Right ventricle myocardium superior (tissue), 1 donor: ENCODE measurements at places on chromosomes 2 and 18. TPM values are rescaled to one million over a fixed set of nuclear protein-coding genes. Genes with fewer than 3 reads are reported as not detected.

GRCh38 chr2:74079522-74080341, 68.0 kb downstream of the BOLA3 start:
- no peak for DNase-seq

DNA sequence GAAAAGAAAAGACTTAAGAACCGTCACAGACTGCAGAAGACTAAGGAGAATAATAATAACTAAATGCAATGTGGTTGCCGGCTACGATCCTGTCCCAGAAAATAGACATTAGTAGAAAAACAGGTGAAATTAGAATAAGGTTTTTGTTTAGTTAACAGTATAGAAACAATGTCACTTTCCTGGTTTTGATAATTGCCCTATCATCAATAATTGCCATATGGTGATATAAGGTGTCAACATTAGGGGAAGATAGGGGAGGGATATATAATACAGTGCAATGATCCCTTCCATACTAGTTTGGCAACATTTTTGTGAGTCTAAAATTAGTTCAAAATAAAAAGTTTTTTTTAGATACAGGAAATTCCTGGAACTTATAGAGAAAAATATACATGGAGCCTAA, 144.8 kb downstream of the SATB2 start:
- DNase-seq: no peak

DNA sequence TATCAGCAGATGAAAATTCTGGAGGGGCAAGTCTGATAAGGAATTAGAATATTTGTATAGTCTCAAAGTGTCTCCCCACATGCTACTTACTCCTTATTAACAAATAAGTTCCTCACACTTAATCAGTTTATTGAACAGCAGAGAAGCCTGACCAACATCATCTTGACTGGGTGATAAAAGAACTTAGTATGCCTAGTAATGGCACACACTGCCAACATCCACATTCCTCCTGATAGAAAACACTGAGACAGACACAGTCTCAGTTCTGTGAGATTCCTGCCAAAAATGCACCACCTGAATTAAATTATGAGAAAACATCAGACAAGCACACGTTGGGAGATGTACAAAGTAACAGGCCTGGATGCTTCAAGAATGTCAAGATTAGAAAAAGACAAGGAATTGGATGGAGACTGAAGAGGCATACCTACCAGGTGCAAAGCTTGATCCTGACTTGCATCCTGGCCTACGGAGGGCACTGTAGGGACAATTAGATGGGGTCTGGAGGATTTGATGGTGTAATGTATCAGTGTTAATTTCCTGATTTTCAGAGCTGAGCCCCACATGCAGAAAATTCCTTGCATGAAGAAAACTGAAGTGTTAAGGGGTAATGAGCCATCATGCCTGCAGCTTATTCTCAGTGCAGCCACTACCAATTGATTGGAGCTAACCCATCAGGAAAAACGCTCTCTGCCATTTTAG, 200.4 kb upstream of the SH3BP4 start:
- DNase-seq: no peak

- DNase-seq: no peak
Measured at GRCh38 chr2:75787532-75788132, 76.9 kb upstream of the GCFC2 start.

DNA sequence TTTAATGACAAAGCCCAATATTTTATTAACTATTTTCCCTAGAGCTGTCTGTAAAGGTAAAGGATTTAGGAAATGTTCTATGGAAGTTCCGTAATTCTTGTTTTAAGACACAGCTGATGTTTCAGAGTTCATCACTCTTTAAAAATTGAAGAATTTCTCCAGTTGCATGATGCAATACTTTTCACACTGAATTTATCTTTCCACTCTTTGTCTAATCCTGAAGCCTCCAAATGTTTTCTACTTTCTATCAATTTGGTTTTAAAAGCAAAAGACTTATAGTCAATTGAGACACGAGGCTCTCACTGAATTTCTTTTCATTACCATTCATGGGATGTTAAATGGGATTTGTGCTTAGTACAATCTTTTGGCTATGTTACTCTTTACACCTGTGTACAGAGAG, 223.2 kb downstream of the TDRD15 start:
- no peak for DNase-seq

DNA sequence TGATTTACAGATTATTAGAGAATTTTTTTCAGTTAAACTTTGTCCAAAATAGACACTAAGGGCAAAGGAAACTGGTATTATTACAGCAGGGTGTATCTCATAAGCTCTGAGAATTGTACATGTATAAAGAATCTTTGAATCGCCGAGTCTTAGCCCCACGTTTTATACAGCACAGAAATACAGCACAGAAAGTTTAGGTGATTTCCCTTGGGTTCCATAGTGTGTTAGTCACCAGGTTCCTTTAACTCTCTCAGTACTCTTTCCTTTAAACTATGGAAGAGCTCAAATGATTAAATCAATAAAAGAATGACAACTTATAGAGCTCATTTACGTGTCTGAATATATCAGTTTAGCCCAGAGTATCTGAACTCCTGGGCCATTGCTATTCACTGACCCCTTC, 256.8 kb downstream of the NEDD4L start:
- DNase-seq: no peak

DNA sequence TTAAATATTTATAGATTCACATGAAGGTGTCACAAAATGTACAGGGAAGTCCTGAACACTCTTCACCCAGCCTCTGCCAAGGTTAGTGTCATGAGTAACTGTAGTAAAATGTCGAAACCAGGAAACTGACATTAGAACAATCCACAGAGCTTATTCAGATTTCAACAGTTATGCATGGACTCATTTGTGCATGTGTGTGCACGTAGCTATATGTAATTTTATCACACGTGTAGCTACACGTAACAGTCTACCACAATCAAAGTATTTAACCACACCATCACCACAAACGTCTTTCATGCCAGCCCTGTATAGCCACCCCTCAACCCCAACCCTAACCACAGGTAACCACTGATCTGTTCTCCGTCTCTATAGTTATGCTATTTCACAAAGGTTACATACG, 211.7 kb upstream of the REV1 start:
- no peak for DNase-seq

DNA sequence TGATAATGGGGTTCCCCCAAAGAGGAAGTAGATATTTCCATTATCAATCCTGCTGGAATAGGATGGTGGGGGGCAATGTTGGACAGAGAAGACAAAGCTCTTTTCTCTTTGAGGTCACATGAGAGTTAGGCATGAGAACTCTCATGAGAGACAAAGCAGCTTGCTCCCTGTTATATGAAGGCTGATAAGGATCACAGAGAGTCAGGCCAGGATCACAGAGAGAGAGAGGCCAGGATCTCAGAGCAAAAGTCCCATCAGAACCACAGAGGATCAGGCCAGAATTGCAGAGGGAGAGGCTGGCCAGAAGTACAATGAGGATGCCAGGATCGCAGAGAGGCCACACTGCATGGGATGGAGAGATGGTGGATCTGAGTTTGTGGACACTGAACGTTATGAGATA, 457.1 kb downstream of the LPIN1 start:
- no peak for DNase-seq

DNA sequence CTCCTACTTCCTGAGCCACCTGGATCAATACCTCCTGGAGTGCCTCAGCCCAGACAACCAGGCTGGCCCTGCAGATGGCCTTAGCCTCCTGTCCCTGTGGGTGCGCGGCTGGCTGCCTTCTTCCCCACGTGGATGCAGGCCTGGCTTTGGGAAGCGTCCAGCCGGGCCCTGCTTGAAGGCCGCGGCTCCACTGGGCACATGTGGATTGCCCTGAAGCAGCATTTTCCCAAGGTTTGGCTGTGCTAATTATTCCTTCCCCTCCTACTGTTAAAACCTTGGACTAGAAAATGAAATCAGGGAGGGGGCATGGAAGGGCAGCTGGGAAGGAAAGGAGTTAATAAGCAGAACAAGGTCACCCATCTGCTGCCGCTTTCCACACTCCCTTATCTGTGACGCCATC, 143.0 kb upstream of the GATA6 start:
- no peak for DNase-seq

GRCh38 chr2:165467921-165468320, 1.6 kb upstream of the CSRNP3 start:
- no peak for DNase-seq

- DNase-seq: no peak
Measured at GRCh38 chr2:65319072-65319673, 91.5 kb downstream of the ACTR2 start.

- no peak for DNase-seq
Measured at GRCh38 chr2:238771218-238771617, 76.7 kb upstream of the TWIST2 start.

DNA sequence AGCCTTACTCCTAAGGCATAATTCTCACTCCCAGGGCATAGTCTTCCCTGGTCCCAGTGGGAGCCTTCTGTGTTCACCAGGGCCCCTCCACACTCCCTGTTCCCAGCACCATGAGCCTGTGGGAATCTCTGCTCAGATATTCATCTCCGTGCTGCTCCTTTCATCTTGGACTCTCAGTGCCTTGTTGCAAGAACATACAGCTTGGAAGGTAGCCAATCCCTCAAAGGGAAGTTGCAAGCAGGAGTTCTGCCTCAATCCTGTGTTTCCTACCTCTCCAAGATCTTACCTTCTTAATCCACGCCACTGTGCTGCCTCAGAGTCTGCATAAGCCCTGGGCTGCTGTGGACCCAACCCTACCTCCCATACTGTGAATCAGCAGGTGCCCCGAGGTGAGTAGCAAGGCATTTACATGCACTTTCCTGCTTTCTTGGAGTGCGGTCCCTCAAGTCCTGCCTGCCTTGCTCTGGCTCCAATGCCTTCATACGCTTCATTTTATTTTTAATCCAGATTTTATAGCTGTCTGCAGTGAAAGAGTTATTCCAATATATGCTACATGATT, 413.8 kb upstream of the RAB6C start:
- no peak for DNase-seq

GRCh38 chr2:159003555-159003954, 35.1 kb downstream of the TANC1 start:
- no peak for DNase-seq

DNA sequence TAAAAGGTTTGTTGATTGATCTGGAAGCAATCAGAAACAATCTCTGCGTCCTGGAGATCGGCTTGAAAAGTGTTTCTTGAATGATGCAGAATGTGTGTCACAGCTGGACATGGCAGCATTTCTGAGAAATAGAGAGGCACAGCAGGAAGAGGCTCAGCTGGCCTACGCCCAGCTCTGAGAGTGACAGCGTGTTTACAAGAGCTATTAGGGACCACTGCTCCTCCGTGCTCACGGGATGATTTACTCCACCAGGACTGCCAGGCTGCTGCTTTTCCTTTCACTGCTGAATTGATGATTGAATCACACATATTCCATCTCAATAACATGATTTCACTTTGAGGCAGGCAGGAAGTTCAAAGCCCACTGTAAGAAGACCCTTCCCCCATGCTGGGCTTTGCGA, 62.8 kb downstream of the GALNT14 start:
- no peak for DNase-seq

DNA sequence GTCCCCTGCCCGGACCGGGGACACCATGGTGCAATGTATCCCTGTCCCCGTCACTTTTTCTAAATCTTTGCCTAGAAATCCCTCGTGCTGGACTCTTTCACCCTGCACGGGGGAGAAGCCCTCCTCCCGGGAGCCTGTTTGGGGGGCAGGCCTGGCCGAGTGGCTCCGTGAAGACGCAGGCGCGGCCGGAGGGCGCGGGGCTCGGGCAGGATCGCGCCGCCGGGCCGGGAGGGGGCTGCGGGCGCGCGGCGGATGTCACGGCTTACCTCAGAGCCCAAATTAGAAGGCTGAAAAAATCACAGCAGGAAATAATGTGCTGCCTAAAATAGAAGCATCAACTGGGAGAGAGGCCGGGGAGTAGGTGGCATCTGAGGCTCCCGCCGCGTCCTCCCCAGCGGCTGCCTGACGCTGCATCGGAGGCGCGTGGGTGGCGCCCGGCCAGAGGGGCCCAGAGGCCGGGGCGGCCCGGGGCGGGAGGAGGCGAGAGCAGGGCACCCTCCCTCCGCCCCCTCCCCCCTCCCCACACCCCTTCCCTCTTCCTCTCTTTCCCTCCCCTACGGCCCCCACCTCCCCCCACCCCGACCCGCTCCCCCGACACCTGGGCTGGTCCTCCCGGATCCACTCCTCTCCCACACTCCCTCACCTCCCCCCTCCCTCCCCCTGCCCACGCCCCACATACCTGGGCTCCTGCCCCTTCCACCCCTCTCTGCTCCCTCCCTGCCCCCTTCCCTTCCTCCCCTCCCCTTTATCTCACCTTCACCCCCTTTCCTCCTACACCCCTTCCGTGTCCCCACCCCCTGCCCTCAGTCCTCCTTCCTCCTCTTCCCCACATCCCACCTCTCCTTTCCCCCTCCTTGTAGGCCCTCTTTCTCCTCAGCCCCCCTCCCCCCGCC, 51.9 kb downstream of the SLC4A1AP start:
- peak; percentile 78 for DNase-seq

GRCh38 chr2:180905461-180905860, 74.9 kb upstream of the UBE2E3 start:
- DNase-seq: no peak

- DNase-seq: no peak
Measured at GRCh38 chr2:170101789-170102188, 76.2 kb upstream of the MYO3B start.

- DNase-seq: no peak
Measured at GRCh38 chr2:207235621-207236020, 69.9 kb upstream of the KLF7 start.

- no peak for DNase-seq
Measured at GRCh38 chr2:29902356-29902755, 19.0 kb downstream of the ALK start.

DNA sequence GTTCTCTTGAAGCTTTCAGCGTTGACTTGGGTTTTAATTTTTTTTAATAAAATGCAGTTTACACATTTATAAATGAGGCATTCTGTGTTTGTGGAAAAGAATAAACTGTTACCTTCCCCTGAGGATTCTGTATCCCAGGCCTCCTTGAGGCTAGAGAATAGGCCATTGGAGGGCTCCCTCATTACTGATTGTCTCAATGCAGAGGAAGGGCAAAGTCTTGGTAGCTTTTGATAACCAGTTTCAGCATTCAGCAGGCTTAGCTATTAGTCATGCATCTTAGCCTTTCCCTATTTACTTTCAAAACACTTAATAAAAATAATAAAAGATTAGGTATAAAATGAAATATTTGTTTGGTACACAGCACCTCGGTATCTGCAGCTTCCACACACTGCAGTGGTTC, 58.1 kb upstream of the OTX1 start:
- DNase-seq: no peak

GRCh38 chr18:10913919-10914318, 235.4 kb downstream of the PIEZO2 start:
- DNase-seq: no peak

- no peak for DNase-seq
Measured at GRCh38 chr2:46796031-46796430, 119.6 kb downstream of the MCFD2 start.

The SLC4A5 gene
- total RNA-seq: 1.3 TPM

The ST8SIA5 gene
- total RNA-seq: 1.5 TPM

The GKN2 gene
- not detected for total RNA-seq

The EEF1B2 gene
- 257 TPM for total RNA-seq

The COBLL1 gene
- 12.1 TPM for total RNA-seq

The BUB1 gene
- total RNA-seq: 0.65 TPM

The ACMSD gene
- not detected for total RNA-seq

The CYTIP gene
- total RNA-seq: 1.1 TPM

The FKBP7 gene
- 6.5 TPM for total RNA-seq

The GYPC gene
- total RNA-seq: 111 TPM
